ENCODE measurements at places on chromosomes 12 and 14.
A peak's percentile ranks its signal among the peaks of the same experiment; 100 is the strongest.

DNA sequence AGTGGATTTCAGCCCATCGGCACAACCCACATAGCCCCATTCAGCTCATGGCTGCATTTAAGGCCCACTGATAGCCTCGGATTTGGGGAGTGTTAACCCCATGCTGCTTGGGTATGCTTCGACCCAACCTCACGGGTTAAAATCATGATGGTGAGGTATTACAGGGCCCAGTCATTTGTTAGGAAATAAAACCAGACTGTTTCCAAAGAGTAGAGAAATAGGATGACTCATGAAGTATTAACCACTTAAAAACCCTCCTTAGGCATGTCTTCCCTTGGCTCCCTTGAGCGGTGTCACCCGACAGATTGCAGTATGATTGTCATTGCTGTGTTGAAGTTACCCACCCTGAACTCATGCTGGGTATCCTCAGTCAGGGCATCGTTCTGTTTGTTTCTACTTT lies 289.1 kb downstream of the CACNA1C start:
- DNase-seq, result peak; percentile 83

DNA sequence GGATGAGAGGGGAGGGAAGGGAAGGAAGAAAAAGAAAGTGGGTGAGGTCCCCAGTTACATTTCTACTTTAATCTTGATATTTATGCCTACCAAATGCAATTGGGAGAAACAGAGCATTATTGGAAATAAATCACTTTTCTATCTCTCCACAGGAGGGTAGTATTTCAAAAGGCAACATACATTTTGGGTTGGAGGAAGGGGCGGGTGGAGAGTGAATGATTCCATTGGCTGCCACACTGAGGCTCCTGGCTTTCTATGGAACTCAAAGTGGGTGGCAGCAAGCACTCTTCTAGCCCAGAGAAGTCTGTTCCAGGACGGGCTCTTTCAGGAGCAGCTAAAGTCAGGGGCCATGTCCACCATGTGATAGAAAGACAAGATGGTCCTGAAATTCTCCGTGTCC lies 441.3 kb downstream of the DAD1 start:
- DNase-seq, result no peak

- peak; percentile 42 for DNase-seq
These were observed 215.9 kb upstream of the HMGA2 start for GRCh38 chr12:65608319-65608916.

DNA sequence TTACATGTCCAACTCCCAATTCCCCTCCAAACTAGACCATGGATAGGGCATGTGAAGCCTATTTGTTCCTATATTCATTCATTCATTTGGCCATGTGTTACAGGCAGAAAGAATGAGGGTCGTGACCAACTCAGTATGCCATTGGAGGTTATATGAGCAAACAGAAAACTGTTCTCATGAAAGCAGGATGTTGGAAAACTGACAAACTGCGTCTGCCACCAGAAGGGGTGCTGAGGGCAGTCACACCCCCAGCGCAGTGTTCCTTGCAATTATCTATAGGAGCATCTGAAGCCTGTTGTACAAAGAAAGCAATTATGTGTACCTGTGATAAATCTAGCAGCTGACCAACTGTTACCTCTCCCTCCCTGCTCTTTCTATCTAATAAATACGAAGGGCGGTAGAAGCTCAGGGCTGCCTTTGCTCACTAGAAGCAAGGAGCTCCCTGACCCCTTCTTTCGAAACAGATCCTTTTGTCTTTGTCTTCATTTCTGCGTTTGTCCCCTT lies 21.1 kb downstream of the ENTPD5 start:
- no peak for DNase-seq

DNA sequence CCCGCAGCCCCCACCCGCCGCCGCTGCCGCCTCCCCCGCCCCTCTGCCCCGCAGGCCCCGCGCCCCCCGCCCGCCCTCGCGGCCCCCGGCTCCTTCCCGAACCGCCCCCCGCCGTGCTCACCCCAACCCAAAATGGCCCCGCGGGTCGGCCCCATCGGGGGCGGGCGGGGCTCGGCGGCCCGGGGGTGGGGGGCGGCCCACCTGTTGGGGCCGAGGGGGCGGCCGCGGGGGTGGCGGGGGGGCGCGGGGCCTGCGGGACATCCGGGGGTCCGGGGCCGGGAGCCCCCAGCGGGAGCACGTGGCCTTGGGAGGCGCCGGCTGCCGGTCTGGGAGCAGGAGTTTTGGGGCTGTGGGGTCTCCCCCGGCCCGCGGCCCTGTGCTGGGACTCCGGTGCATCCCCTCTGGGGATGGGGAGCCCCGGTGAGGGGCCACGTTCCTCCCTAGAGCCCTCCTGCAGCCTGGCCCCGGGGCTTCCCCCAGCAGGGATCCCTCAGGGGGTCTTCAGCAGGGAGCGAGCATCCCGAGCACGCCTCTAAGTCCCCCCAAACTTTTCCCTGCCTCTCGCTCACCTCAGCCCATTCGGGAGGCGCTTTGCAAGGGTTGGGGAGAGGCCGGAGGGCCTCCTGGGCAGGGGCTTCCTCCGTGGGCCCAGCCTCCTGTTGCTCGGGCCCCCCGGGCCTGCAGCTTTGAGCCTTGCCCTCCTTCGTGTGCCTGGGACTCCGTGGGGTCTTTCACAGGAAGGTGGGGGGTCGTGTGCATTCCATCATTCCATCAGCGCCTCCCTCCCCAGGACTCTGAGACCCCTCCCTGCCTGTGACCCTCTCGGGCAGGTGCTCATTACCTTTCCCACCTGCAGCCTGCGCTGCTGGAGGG lies 710 bp downstream of the MTA1 start:
- no peak for DNase-seq

- DNase-seq, result no peak
These were observed 469.6 kb downstream of the NPAS3 start for GRCh38 chr14:33408291-33408690.

GRCh38 chr14:30243805-30244204 lies 315.2 kb upstream of the G2E3 start:
- peak; percentile 60 for DNase-seq

DNA sequence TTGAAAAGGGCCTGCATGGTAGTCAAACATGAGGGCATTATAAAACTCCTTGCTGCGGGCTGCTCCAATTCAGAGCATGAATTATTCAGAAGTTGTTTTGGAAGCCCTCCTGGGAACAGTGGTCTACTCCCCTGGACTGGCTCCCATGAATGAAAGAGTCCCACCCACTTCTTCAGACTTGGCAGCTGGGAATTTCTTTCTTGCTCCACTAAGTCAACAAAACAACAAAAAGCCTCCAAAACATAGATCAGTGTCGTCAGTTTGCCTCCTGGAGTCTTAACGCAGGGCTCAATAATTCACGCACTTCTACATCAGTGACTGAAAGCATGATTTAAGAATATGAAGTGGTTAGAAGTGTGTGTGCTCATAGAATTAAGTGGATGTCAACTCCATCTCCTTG lies 37.9 kb downstream of the AKAP6 start:
- DNase-seq, result no peak

DNA sequence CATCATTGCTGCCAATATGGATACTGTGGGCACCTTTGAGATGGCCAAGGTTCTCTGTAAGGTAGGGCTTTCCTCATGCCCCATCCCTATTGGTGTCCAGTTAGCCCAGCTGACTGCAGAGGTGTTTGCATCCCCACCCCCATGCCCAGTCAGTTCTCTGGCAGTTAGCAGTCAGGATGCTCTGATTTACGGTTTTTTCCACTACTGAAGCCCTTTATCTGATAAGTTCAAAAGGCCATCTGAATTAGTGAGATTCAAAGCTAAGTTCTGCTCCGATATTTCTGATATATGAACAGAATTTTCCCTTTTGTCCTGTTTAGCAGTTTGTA lies 773 bp downstream of the GMPR2 start:
- DNase-seq, result no peak

GRCh38 chr14:66974397-66975025 lies 214.7 kb upstream of the GARIN2 start:
- DNase-seq, result peak; percentile 85

- DNase-seq, result no peak
These were observed 8.6 kb downstream of the SPRYD4 start for GRCh38 chr12:56476972-56477432.

- DNase-seq, result no peak
These were observed 1.9 kb downstream of the RIOX1 start for GRCh38 chr14:73492670-73493069.

- no peak for DNase-seq
These were observed 115.5 kb upstream of the FKBP4 start for GRCh38 chr12:2679068-2679815.

DNA sequence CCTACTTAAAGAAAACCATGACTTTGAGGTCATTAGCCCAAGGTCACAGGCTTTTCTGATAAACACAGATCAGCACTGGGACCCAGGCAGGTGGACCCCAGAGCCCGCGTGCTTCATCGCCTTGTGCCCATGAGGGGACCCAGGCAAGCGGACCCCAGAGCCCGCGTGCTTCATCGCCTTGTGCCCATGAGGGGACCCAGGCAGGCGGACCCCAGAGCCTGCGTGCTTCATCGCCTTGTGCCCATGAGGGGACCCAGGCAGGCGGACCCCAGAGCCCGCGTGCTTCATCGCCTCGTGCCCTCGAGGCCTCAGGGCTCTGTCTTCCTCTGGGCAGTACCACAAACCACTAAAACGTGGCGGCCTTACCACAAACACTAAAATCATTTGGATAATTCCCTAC lies 31.7 kb downstream of the STX2 start:
- DNase-seq, result no peak

GRCh38 chr12:91211866-91212265 lies 29.2 kb upstream of the DCN start:
- DNase-seq, result peak; percentile 29

GRCh38 chr12:10867381-10867780 lies 16.7 kb downstream of the PRH1 start:
- no peak for DNase-seq

DNA sequence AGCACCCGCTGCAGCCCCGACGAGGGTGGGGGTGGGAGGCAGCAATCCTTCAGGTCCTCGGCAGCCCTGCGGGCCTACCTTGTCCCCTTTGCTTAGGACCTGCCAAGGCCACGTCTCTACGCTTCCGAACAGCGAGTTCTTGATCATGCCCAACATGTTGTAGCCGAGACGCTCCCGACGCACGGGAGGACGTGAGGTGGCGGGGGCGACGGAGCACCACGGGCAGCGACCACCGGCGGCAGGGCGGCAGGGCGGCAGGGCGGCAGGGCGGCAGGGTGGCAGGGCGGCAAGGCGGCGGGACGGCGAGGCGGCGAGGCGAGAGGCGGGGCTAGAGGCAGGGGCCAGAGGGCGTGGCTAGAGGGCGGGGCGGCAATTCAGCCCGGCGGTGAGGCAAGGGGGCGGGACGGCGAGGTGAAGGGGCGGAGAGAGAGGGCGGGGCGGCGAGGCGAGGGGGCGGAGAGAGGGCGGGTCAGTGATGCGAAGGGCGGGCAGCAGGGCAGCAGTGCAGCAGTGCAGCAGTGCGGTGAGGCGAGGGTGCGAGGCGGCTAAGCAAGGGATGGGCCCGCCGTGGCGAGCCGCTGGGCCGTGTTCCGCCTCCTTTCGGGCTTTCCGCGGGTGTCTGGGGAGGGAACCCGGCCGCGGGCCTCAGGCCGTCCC lies at the start of gene HEBP1:
TSS of gene HEBP1 (minus strand) at position 307 of the 657 bp plus-strand sequence. CDS start at position 156, 151 bp downstream.
- peak; percentile 90 for DNase-seq

GRCh38 chr14:93708800-93709199 lies 79.5 kb downstream of the PRIMA1 start:
- DNase-seq, result no peak

DNA sequence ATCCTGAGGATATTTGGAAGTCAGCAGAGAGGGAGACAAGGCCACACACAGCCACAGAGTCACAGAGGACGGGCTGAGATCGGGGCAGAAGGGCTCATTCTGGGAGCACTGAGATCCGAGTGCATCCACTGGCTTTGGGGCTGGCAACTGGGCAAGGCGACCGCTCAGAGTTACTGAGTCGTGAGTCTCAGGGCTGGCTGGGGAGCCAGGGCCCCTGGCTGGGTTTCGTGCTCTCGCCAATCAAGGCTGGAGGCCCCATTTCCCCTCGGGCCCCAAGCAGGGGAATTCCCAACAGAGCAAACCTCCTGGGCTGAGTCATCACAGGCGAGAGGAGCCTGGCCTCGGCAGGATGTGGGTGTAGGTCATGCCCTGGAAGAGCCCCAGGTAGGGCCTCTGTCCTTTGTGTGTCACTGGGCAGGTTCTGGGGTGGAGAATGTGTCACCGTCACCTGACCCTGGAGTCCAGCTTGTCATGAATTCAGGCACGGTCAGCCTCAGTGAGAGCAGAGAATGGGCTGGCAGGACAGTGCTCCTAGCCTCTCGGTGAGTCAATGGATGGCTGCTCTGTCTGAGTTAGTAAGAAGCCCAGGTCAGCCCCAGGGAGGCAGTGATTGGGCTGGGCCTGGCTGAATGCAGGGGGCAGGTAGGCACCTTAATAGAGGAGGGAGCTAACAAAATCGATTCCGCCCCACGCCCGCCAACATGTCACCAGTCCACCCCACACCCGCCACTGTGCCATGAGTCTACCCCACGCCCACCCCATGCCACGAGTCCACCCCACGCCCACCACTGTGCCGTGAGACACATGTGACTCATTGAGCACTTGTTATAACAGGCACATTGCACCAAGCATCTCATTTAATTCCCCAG lies 16.9 kb downstream of the ASB2 start:
- DNase-seq, result peak; percentile 85

GRCh38 chr12:118330421-118331018 lies 42.2 kb downstream of the TAOK3 start:
- DNase-seq, result peak; percentile 42

GRCh38 chr14:102927346-102927877 lies 4.9 kb downstream of the AMN start:
- no peak for DNase-seq

- peak; percentile 92 for DNase-seq
These were observed 17.1 kb upstream of the OR10P1 start for GRCh38 chr12:55619354-55620138.

GRCh38 chr12:67434671-67435370 lies 165.7 kb downstream of the CAND1 start:
- DNase-seq, result peak; percentile 97

- no peak for DNase-seq
These were observed 67.3 kb upstream of the KCNH3 start for GRCh38 chr12:49471557-49471956.

- no peak for DNase-seq
These were observed 71.1 kb downstream of the FUT8 start for GRCh38 chr14:65483647-65484046.

- no peak for DNase-seq
These were observed 117.8 kb upstream of the LHX5 start for GRCh38 chr12:113589437-113589836.

GRCh38 chr14:66471584-66471983 lies 14.6 kb upstream of the CCDC196 start:
- no peak for DNase-seq

DNA sequence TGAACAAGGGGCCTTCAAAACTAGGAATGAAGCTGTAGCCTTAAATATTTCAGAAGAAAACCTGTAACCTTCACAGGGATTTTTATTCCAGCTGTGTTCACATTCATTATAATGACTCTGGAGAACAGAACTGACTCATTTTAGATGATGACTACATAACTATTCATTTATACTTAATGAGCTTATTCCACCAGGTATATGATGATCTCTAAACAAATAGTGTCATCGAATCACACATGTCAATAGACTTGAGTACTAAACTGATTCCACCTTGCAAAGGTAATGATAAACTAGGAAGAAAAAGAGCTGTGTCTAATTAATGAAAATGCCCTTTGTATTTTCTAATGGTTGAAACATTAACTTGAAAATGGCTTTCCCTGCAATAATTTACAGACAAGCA lies 433.2 kb downstream of the PDZRN4 start:
- no peak for DNase-seq

GRCh38 chr12:91871751-91872150 lies 273.9 kb downstream of the BTG1 start:
- no peak for DNase-seq
